DMS79 (cell line): ENCODE measurements at places on chromosomes 4 and X.
A peak's percentile ranks its signal among the peaks of the same experiment; 100 is the strongest.

- no peak for DNase-seq
These were observed 44.4 kb downstream of the POLR2B start for GRCh38 chr4:57023104-57023503.

- no peak for DNase-seq
These were observed 84.7 kb downstream of the CENPC start for GRCh38 chr4:67460574-67460973.

DNA sequence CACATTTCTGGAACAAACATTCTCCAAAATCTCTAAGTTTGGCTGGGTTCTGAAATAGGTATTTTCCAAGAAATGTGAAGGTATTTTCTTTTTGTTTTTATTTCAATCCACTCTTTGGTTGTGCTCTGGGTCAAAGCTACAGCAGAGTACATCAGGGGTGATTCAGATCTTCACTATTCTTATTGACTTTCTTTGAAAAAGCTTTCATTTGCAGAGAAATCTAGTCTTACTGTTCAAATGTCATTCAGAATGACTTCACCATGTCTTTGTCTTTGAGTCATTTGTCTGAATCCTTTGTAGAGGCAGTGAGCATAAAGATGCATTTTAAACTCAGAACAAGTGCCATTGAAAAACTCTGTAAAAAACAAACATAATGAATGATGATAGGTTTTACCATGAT is 547.2 kb upstream of the ADGRL3 start:
- no peak for DNase-seq

- DNase-seq: no peak
These were observed 21.2 kb upstream of the MSX1 start for GRCh38 chr4:4838051-4838935.

GRCh38 chr4:94545296-94545695 is 93.6 kb downstream of the PDLIM5 start:
- no peak for DNase-seq

DNA sequence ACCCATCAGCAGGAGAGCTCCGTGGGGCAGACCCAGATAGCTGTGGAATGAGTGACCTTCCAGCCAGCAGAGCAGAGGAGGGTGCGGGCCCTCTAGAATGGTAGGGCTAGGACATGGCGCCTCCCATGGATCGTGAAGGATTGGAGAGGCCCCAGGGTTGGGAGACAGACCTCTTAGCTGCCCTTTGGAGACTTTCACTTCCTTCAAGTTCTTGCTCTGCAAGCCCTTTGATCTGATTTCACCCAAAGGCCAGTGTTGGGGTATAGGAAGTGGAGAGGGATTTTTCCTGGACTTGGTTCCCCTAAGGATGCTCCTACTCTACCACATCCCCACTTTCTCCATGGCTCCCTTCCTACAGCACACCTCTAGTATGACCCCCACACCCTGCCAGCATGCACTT is 3.0 kb downstream of the SASH3 start:
- DNase-seq: no peak

DNA sequence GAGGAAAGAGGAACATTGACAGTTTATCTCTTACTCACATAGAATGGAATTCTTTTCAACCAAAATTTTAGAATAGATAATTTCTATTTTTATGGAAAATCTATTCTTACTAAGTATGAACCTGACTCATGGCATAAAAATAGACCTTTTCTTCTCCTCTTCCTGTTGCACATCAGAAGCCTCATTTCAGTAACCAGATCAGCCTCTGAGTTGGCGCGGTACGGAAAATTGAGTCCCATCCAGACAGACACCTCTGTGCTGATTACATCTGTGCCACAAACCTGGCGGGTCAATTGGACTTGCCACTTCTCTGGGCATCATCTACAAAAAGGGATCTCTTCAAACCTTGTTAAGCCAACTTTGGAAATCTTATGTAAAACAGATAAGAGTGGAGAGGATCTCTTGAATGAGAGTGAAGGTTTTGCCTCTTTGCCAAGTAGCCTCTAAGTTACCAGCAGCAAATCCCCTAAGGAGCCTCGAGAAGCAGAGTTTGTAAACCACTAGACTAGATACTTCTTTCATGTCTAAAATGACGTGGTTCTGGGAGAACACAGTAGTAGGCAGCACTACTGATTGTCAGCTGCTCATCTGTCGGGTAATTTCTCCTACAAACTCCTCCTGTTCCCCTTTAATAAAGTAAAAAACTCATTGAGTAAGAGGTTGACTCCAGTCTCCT is 37.4 kb downstream of the TENM3 start:
- DNase-seq: peak; percentile 29

GRCh38 chr4:117664706-117665444 is 369.4 kb upstream of the NDST3 start:
- DNase-seq: no peak

DNA sequence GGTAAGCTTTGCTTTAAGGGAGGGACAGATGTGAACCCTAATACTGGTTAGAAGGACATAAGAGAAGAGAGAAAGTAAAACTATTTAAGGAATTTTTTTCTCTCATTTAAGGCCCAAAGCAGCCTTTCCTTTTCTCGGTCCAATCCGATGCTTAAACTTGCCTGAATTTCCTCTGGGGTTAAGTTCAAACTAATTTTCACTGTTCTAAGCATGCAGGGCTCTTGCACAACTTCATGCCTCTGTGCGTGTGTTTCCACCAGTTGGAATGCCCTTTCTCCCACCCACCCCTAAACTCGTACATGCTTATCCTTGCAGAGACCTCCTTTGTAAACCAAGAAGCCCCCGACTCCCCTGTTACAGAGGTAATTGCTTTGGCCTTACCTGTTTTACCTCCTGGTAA is 204.7 kb downstream of the CBR4 start:
- no peak for DNase-seq

- no peak for DNase-seq
These were observed 1.1 kb downstream of the RAB39B start for GRCh38 chrX:155262970-155263754.

- DNase-seq: no peak
These were observed 160.6 kb upstream of the WDFY3 start for GRCh38 chr4:85126991-85127591.

DNA sequence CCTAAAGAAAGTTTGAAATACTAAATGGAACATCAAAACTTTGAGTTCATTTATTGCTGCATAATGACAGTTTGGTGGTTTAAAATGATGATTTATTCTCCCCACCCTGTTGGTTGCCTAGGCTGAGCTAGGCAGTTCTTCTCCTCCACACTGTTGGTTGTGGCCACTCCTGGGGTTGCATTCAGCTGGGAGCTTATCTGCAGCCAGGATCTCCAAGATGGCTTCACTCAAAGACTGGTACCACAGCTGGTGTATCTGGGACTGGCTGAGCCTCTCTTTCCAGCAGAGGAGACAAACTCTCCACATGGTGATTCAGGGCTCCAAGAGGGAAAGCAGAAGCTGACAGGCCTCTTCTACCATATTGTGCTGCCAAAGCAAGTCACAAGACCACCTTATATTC is 33.1 kb downstream of the MSL3 start:
- DNase-seq: no peak

GRCh38 chr4:38917481-38918025 is 49.9 kb downstream of the FAM114A1 start:
- DNase-seq: no peak

- DNase-seq: no peak
These were observed 74.4 kb downstream of the AFF1 start for GRCh38 chr4:87009095-87009648.

- no peak for DNase-seq
These were observed 168.1 kb downstream of the VSIG4 start for GRCh38 chrX:65871671-65872311.

DNA sequence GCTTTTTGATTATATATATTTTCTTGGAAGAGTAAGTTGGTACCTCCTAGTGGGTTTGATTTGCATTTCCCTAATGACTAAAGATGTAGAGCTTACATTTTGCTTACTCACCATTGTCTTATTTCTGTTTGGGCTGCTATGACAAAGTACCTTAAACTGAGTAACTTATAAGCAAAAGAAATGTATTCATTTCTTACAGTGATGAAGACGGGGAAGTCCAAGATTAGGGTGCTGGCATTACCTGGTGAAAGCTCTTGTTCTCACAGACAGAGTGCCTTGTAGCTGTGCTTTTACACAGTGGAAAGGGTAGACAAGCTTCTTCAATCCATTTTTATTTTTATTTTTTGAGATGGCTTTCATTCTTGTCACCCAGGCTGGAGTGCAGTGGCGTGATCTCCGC is 229.2 kb upstream of the AGA start:
- DNase-seq: no peak

GRCh38 chrX:28889591-28890090 is 302.4 kb downstream of the IL1RAPL1 start:
- DNase-seq: no peak

DNA sequence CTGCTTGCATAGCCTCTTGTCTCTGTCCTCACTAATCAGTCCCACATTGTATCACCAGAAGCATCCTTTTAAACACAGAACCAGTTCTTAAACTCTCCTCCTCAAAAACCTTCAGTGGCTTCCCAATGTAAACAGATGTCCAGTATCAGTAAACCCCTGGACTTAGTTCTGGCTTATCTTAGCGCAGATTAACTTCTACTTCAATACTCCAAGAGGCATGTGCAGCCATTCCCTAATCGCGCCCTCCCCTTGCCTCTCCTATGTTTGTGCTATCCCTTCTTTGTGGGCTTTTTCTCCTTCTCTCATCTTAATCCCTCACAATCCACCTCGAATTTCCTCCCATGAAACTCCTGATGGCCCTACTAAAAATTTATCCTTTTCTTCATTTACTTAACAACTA is 193.8 kb downstream of the FBXO8 start:
- DNase-seq: no peak

GRCh38 chr4:23068287-23068686 is 375.6 kb downstream of the GBA3 start:
- no peak for DNase-seq

- DNase-seq: no peak
These were observed 7.1 kb downstream of the IGFBP7 start for GRCh38 chr4:57103051-57103450.

- DNase-seq: no peak
These were observed 93.8 kb downstream of the ARHGAP10 start for GRCh38 chr4:147825451-147826287.

DNA sequence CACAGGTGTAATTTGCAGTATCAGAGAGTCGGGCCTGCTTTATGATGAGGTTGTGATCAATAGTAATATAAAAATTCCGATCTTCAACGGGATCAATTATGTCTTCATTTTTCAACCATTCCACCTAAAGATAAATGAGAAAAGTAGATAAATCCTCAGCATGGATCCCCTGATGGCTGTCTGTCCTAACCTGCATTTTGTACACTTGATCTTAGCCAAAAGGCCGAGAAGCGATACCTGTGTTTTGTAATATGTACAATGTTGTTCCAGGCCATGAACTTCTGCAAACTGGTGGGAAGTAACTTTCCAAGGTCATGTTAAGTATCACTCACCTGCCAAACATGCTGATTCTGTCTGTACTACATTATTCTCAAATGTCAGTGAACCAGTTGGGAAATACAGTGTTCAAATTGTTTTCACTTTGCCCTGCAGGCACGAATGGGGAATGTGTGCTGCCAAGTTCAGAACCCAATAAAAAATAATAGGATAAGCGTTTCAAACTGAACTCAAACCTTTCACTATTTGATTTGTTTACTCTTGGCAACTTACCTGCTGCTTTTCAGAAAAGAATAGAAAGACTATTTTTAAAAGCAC is 298.1 kb downstream of the UNC5C start:
- DNase-seq: no peak

- DNase-seq: no peak
These were observed 195.3 kb downstream of the QDPR start for GRCh38 chr4:17316566-17316965.

DNA sequence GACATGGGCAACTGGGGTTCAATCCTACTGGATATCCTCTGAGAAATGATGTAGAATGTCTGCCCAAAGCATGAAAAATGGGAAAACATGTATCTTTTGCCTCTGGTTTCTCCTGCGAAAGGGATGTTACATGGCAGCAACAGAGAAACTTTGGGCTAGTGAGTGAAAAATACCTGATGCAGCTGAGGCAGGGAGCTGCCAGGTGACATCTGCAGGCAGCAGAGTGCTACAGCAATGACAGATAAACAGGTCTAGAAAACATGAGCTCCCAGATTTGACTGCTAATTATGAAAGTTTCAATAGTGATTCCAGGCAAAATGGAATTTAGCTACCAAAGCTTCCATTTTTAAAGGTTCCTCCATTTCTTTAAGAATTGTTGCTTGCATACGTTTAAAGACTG is 4.8 kb upstream of the CXCL1 start:
- DNase-seq: no peak

GRCh38 chr4:89123451-89123851 is 12.1 kb downstream of the TIGD2 start:
- no peak for DNase-seq

GRCh38 chrX:41514179-41514578 is 67.0 kb downstream of the NYX start:
- no peak for DNase-seq

- no peak for DNase-seq
These were observed 210.8 kb downstream of the ARHGAP10 start for GRCh38 chr4:147942729-147943128.

DNA sequence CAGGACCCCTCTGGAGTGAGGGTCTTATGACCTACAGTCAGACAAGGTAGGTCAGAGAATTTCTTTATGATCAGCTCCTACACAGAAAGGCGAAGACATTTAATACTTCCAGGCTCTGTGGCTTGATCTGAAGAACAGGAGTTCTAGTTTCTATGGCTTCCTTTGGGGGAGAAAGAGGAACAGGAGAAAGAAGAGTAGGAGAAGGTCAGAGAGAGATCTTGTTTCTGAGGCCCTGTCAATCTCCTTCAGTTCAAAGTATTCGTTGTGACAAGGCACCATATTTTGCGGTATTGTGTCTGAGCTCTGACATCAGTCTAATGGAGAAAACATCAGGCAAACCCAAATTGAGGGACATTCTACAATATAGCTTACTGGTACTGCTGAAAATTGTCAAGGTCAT is 16.7 kb downstream of the TMSB4X start:
- no peak for DNase-seq

GRCh38 chr4:108166441-108167315 is 2.1 kb downstream of the LEF1 start:
- peak; percentile 4 for DNase-seq
